ENCODE measurements at places on chromosomes 13 and 19. TPM values are rescaled to one million over a fixed set of nuclear protein-coding genes. Genes with fewer than 3 reads are reported as not detected.

DNA sequence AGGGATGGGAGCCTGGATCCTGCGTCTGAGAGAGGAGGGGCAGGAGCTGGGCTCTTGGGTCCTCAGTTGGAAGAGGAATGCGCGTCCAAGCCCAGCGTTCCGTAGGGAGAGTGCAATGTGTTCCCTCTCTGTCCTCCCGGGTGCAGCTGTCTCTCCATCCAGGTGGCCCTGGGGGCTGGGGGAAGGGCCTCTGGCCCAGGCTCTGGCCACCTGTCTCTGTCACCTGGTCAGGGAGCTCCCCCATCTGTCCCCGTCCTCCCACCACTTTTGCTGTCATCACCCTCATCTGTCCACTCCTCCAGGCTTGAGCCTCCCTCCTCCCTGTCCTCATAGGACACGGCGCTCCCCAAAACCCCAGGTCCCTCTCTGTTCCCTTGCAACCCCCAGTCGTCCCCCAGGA is 3.7 kb upstream of the SBK2 start:
- DNase-seq = no peak

DNA sequence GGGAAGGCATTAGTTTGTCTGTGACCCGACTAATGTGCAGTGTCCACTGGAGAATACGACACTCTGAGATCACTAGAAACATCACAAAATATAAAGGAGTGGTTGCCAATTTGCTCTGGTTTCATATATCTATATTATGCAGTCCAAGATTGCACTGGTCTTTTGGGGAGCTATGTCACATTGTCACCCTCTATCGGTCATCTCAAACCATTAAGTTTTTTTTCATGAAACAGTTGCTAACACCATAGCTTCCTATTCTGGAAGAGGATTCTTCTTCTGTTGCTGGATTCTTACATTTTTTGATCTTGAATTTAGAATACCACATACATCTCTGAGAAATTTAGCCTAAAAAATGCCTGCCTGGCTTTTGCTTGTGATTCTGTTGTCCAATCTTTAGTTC is 168.6 kb downstream of the LACC1 start:
- no peak for DNase-seq

DNA sequence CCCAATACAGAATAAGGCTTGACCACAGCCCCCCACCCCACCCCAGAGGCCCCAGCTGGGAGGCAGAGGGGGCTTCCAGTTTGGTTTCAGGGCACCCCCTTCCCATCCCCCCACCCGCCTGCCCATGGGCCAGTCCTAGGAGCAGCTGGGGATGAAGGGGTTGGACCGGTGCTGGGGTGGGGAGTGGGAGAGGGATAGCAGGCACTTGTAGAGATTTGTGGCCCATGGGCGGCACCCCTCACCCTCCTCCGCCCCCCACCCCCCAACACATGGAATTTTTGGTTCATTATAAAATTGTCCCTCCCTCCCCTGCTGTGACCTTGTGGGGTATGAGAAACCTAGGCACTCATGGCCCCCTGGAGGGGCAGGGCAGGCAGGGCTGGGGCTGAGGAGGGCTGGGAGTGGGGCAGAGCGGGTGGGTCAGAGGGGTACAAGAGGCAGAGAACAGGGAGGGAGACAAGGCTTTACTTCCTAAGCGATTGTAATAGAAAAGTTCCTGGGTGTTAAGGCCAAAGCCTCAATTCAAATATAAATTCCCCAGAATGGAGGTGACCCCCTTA is 5.3 kb upstream of the GSK3A start:
- no peak for DNase-seq

DNA sequence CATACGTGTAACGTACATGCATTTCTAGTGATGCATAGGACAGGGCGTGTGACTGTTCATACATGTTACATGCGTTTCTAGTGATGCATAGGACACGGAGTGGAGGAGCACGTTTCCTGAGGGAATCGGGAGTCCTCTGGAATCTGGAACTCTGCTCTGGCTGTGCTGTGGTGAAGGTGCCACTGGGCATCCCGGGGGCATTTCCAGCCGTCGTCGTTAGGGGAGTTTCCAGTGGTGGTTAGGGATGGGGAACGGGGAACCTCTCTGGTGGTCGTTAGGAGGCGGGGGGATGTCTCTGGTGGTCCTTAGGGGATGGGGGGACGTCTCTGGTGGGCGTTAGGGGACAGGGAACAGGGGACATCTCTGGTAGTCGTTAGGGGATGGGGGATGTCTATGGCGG is 209.6 kb upstream of the SOX1 start:
- DNase-seq = peak; percentile 63

GRCh38 chr13:44732503-44733098 is 156.5 kb upstream of the TSC22D1 start:
- peak; percentile 46 for DNase-seq

DNA sequence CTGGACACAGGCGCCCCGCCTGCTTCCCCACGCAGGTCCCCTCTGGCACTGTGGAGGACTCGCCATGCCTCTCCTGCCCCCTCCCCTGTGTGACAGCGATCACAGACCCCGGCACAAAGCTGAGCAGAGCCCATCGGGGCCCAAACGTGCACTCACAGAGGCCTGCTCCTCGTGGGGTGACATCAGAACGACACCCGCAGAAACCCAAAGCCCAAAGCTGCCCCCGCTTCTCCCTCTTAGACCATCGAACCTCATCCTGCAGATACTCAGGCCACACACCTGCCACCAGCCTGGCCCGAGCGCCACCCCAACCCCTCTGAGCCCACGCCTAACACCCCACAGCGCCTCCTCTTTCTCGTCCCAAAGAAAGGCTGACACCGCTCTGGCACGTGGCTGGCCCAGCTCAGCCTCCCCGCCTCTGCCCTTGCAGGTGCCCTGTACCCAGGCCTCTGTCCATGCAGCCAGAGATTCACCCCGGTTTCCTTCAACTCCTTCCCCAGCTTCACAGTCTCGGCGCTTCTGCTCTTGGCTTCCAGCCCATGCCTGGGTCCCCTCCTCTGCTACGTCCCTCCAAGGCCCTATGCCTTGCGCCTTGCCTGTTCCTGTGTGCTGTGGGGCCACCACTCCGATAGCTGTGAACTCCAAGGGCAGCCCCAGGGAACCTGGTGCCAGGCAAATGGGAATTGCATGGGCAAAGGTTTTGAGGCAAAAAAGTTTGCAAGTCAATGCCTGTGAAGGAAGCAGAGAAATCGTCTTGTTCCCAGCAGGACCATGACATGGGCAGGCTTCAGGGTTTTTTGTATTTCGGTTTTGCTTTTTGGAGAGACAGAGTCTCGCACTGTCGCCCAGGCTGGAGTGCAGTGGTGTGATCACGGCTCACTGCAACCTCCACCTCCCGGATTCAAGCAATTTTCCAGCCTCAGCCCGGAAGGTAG is 831 bp upstream of the CBARP start:
- DNase-seq = no peak

DNA sequence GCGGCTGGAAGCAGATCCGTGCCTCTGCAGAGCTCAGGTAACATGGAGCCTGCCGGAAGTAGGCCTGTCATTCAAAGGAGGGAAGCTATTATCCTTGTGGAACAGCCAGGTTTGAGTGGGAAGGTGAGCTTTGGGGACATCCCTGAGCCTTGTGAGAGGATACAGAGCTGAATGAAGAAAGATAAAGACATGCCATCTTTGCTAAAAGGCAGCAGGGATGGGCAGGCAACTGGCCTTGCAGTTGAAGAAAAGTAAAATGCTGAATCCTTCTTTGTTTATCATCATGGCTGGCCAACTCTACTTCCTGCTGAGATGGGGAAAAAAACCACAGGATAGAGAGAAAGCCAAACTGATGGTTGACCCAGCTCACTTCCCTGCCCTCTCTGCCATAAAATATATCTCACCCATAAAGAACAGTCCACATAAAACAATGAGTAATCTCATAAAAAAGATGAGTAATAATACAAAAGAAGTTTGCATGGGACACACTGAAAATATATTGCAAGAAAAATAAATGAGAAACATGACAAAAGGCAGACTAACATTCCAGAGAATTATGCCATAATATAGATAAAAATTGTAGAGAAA is 226.3 kb downstream of the DLEU7 start:
- no peak for DNase-seq

DNA sequence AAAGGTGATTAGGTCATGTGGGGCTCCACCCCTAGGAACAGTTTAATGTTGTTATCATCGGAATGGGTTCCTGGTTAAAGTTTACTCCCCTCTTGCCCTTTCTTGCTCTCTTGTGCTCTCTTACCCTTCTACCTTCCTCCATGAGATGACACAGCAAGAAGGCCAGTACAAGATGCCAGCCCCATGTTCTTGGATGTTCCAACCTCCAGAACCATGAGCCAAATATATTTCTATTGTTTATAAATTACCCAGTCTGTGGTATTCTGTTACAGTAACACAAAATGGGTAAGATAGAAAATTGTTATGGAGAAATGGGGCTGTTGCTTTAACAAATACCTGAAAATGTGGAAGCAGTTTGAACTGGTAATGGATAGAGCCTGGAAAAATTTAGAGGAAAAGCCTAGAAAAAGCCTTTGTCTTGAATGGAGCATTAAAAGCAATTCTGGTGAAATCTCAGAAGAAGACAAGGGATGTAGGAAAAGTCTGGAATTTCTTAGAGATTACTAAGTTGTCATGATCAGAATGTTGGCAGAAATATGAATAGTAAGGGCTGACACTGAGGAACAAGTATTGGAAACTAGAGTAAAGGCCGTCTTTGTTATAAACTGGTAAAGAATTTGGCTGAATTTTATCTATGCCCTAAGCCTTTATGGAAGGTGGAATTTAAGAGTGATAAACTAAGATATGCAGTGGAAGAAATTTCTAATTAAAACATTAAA is 53.5 kb upstream of the TSC22D1 start:
- no peak for DNase-seq

DNA sequence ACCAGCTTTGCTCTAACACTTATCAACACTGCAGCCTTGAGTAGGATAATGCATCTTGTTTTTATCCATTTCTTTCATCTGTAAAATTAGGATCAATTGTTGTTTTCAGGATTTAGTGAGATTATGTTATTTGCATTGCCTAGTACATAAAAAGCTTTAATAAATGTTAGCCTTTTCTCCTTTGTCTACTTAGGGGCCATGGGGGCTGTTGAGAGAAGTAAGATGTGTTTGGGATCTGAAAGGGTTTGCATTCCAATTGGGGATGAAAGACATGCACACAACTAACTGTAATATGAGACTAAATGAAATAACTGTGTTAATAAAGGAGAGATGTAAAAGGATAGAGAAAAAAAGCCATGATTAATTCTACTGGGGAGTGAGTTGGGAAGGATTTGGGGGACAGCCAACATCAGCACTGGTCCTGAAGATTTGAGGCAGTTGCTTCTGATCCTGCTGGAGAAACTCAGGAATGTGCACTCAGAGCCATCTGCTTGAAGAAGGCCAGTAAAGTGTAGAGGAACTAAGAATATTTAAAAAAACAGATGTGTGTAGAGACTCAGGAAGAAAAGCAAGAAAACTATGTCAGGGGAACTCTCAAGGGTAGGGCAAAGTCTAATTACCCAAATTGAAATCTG is 236.3 kb downstream of the OLFM4 start:
- no peak for DNase-seq

DNA sequence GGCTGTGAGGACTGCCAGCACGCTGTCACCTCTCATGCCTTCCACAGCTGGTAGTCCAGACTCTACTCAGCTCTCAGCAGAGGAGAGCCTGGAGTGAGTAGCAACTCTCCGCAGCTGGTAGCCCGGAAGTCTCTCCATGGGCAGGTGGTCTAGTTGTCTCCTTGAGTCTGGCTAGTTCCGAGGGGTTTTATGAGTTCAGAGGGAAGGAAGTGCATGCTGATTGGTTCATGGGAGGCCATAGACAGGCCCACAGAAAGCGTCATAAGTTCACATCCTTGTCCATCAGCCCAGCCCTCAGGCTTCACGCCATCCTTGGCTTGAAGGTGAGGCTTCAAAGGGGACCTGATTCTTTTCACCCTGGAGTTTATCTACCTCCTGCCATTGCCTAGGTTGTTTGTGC is 2662.4 kb upstream of the PCDH20 start:
- no peak for DNase-seq

DNA sequence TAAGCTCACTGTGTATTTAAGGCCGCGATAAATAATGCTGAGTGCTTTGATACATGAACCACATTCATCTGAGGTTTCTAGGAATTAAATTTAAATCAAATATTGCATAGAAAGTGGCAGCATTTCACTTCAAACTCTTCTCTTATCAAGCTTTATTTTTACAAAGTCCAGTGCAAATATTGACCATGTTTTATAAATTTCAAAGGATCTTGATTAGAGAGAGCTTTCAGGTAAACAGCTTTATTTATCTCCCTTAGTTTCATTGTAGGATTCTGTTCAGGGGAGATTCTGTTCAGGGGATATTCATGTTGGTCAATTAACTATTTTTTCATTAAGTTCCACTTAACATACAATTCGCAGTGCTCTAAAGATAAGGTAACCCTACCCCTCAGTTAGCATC is 249.7 kb upstream of the IRS2 start:
- DNase-seq = no peak

DNA sequence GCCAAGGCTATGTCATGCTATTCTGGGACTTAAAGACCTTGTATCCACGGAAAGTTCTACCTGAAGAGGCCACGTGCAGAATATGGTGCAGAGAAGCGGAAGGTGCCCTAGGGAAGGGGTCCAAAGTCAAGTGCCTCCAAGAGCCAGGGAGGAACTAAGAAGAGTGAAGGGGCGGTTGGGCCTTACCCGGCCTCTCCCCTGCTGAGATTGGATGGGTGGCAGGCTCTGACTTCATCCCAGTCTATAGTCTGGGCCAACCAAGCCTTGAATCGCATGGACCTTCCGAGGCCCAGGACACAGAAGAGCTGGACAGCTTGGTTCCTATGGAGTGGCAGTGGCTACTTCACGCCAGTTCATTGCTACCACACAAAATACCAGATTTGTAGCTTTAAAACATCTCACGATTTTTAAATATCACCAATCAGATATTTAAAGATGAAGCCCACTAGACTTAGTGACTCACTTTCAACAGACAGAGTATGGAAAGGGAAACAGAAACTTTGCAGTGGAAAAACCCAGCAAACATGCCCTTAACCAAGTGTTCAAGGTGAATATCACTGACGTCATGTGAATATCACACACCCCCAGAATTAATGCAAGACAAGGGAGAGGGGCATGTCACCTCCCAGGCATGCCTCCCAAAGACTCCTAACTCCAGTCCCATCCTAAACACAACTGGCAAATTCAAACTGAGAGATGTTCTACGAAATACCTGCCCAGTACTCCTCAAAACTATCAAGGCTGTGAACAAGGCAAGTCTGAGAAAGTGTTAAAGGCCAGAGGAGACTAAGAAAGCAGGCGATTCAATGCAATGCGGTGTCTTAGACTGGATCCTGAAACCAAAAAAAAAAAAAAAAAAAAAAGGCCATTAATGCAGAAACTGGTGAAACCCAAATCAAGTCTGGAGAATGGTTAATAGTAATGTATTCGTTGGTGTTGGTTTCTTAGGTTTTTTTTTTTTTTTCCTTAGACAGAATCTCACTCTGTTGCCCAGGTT is 10.2 kb downstream of the C19orf12 start:
- DNase-seq = no peak

GRCh38 chr13:38496917-38497316 is 147.3 kb downstream of the UFM1 start:
- DNase-seq = no peak

The ZNF681 gene
- total RNA-seq = 1.5 TPM

The C1QTNF9 gene
- total RNA-seq = not detected

The CCDC61 gene
- 7.2 TPM for total RNA-seq

The ZNF578 gene
- 1.1 TPM for total RNA-seq

The YJEFN3 gene
- 0.55 TPM for total RNA-seq

The SLC25A30 gene
- 19.0 TPM for total RNA-seq

The FRY gene
- total RNA-seq = 34.9 TPM

The FFAR3 gene
- not detected for total RNA-seq

Measured in lower leg skin (tissue), 4 donors.